ENCODE measurements at places on chromosomes 3 and 15.
A peak's percentile ranks its signal among the peaks of the same experiment; 100 is the strongest.

- no peak for DNase-seq
These were observed 137.9 kb downstream of the SNRPN start for GRCh38 chr15:25092661-25093060.

DNA sequence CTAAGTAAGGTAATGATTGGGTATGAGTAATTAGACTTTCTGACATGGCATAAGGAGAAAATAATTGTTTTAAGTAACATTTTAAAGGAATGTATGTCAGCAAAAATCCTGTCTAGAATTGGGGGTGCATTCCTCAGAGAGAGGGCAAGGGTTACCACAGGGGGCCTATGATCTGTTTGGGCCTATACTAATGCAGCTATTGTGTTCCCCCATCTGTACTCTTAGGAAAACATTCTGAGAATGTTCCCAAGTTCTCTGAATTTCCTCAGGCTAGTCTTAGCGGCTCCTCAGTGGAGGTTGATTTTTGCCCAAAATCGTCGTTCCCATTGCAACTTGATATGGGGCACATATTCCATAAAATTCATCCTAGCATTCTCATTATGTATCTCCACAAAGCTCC, 1216.4 kb upstream of the GBE1 start:
- no peak for DNase-seq

GRCh38 chr15:41936649-41937567, 35.4 kb downstream of the EHD4 start:
- peak; percentile 66 for DNase-seq

- peak; percentile 22 for DNase-seq
These were observed 722 bp downstream of the RBMS3 start for GRCh38 chr3:29281344-29282241.

- no peak for DNase-seq
These were observed 109.4 kb upstream of the C15orf61 start for GRCh38 chr15:67411486-67411885.

DNA sequence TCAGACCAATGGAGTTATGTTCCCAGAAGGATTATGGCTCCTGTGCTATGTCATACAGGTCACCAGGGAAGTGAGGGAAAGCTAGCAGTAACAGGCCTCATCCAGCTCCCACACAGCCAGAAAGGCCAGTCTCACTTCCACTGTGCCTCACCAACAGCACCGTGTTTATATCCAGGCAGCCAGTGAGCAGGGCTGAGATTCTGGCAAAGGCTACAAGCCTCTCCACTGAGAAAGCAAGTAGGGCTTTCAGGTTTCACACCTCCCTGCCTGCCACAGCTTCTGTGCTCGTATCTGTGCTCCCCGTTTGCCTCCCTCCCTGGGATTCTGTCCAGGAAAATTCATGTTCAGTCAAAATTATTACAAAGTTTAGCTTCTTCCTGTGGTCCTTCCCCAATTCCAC, 14.9 kb upstream of the CFAP20DC start:
- no peak for DNase-seq

GRCh38 chr3:124425972-124426371, 304.3 kb upstream of the UMPS start:
- no peak for DNase-seq

DNA sequence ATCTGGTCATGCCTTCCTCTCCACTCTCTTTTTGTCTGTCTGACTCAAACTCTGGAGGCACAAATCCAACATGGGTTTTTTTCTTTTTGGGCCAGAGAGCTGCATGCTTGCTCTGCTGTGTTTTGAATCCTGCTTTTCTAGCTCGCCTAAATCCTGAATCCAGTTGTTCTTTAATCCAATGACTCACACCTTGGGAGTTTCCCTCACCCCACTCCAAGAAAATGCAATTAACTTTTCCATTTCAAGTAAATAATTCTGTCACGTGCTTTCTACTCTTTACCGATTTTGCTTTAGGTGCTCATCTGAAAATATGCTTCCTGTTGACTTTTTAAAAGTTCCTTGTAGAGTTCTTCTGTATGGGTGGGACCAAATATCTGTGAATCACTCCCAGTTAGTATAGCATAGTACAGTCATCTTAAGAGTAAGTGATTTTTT, 47.6 kb downstream of the SLMAP start:
- DNase-seq, result no peak
